ENCODE measurements at places on chromosomes 12 and 14.

GRCh38 chr12:40820794-40821484 lies 128.7 kb downstream of the CNTN1 start:
- no peak for DNase-seq

GRCh38 chr14:32941668-32942065 lies 3.0 kb downstream of the NPAS3 start:
- DNase-seq: no peak

DNA sequence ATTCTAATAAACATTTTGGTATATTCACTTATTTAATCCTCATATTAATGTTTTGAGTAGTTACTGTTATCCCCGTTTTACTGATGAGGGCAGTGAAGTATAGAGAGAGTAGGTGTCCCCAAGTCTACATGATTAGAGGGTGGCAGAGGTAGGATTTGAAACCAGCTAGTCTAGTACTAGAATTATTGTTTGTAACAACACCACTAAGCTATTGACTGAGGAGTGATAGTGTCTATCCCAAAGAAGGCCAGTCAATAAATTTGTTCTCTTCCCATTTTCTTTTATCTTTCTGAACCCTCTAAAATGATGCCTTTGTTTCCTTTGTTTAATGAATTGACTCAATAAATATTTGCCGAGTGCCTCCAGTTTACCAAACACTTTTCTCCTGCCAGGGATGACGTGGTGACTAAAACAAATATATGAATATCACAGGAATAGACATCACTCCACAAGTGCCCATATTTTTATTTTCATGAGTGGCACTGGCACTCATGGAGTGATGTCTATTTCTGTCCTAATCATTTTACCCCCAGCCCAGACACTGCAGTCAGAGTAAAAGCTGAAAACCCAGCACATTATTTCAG lies 247.5 kb downstream of the SLC16A7 start:
- DNase-seq: no peak

- DNase-seq: no peak
Observed at GRCh38 chr12:100557357-100557756, 16.1 kb upstream of the GAS2L3 start.

- no peak for DNase-seq
Observed at GRCh38 chr14:106547735-106548434, 1021.5 kb downstream of the TMEM121 start.

DNA sequence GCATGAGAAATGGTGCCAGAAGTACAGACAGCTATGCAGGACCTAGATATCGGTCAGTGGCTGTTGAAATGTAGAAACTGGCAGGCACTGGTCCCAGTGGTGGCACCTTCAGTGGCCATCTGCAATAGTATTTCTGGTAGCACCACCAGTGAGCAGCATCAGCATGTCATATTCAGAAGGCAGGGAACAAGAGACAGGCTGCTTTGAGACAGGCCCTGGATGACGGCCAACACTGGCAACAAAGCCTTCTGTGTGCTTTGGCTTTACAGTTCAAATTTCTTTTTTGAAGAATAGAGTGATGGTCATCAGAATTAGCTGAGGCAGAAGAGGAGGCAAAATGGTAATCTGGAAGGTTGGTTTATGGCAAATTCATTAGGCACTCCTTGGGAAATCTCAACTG lies 273.4 kb upstream of the SLC16A7 start:
- no peak for DNase-seq

DNA sequence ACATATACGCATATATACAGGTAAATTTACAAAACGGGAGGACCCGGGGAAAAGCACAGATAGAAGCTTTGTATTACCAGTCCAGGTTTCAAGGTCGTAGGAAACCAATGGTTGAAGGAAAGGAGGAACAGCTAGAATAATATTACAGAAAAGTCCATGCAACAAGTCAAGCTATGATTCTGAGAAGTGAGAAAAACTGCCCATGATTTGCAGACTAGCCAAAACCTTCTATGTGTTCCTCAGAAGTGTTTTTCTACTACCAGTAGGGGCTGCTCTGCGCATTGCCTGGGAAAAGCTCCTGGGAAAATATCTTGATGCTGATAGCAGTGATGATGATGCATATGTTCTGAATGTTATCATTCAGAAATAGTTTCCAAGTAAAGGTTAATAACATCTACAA lies 2.2 kb downstream of the PDZRN4 start:
- peak; percentile 33 for DNase-seq

GRCh38 chr14:105500726-105501101 lies 9.7 kb downstream of the TEDC1 start:
- peak; percentile 6 for DNase-seq

- DNase-seq: no peak
Observed at GRCh38 chr12:60071759-60072191, 475.9 kb downstream of the SLC16A7 start.

All from WERI-Rb-1 (cell line).